ENCODE measurements at places on chromosomes 12 and 14. TPM values are rescaled to one million over a fixed set of nuclear protein-coding genes. Genes with fewer than 3 reads are reported as not detected.
A peak's percentile ranks its signal among the peaks of the same experiment; 100 is the strongest.

RNF212B gene
- not detected for total RNA-seq

DLK1 gene
- not detected for total RNA-seq

- H3K27ac ChIP-seq: no peak overlapping the region
- no peaks in the 10 kb centered on the region for H3K4me1 ChIP-seq
- no peaks in the 10 kb centered on the region for H3K27me3 ChIP-seq
- no peak overlapping the region for H3K4me3 ChIP-seq
- DNase-seq: no peak
- no peaks in the 10 kb centered on the region for H3K36me3 ChIP-seq
Observed at GRCh38 chr12:114339626-114340025, 66.3 kb downstream of the TBX5 start.

DNA sequence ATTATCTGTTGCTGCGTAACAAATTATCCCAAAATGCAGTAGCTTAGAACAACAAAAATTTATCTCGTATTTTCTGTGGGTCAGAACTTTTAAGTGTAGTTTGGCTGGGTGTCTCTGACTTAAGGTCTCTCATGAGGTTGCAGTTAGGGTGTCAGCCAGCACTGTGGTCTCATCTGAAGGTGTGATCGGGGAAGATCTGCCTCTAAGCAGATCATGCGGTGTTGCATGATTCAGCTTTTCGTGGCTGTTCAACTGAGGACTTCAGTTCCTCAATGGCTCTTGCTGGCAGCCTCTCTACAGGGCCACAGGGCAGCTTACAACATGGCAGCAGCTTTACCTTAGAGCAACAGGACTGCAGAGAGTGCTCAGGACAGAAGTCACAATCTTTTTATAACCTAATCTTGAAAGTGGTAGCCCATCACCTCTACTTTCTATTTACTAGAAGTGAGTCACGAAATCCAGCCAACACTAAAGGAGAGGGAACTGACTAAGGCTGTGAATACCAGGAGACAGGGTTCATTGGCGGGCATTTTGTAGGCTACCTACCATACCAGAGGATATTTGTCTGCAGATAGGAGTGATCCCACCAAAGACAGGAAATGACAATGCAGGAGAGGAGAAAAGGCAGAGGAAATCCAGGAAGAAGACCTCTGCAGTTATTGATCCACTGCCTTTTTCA is 1.8 kb upstream of the TMPRSS12 start:
- DNase-seq: no peak
- H3K27ac ChIP-seq: no peak overlapping the region
- H3K36me3 ChIP-seq: no peaks in the 10 kb centered on the region
- H3K27me3 ChIP-seq: no peaks in the 10 kb centered on the region
- no peak overlapping the region for H3K4me3 ChIP-seq
- H3K4me1 ChIP-seq: no peaks in the 10 kb centered on the region

DNA sequence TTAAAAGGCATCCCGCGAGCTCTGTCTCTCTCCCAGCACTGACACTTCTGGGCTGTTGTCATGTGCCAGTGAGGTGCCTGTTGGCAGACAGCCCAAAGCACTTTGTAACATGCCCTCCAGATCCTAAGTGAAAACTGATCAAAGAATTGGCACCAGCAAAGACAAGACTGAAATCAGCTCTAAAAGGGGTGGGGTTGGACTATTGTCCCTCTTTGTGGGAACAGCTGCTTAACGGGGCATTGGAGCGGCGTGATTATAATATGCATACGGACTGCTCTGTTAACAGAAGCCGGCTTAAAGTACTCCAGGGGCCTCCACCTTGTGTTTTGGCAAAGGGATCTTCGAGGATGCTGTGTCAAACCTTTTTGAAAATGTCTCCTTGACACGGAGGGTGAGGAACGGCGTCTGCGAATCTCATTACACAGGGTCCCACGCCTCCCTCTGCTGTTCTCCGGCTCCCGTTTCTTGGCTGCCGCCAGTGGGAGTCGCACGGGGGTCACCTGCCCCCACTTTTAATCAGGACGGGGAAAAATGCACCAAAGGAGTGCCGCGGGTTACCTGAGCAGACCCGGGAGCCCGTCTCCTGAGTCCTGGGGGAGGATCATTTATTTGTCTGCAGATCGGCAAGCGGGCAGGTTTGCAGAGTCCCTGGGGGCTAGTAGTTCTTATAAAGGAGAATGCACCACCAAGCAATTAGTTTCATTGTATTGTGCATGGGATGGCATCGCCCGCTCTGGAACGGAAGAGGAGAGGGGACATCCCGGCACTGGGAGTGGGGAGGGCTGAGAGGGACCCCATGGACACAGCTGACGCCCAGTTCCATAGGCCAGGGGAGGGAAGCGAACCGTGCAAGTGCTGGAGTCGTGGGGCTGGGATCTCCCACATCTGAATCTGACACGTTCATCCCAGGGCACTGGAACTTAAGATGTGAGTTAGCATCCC is 44.3 kb downstream of the SPRING1 start:
- no peaks in the 10 kb centered on the region for H3K36me3 ChIP-seq
- DNase-seq: peak; percentile 68
- H3K4me3 ChIP-seq: no peak overlapping the region
